ENCODE measurements at places on chromosomes 12 and 14.

GRCh38 chr12:132300789-132301722 lies 28.3 kb downstream of the GALNT9 start:
- DNase-seq, result no peak

- no peak for DNase-seq
Measured at GRCh38 chr14:91361233-91361811, 56.3 kb downstream of the CCDC88C start.

DNA sequence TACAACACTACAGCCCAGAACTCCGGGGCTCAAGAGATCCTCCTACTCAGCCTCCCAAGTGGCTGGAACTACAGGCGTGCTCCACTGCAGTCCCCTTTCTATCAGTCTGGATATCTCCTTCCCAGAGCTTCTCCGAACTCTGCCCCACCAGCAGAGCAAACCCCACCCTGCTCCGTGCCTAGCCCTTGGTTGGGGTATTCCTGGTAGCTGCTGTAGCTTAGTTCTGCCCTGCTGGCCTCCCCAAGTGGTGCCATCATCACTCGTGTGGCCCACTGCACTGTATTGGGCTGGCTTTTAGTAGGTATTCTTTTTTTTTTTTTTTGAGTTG lies 9.5 kb downstream of the HSP90AA1 start:
- DNase-seq, result no peak

DNA sequence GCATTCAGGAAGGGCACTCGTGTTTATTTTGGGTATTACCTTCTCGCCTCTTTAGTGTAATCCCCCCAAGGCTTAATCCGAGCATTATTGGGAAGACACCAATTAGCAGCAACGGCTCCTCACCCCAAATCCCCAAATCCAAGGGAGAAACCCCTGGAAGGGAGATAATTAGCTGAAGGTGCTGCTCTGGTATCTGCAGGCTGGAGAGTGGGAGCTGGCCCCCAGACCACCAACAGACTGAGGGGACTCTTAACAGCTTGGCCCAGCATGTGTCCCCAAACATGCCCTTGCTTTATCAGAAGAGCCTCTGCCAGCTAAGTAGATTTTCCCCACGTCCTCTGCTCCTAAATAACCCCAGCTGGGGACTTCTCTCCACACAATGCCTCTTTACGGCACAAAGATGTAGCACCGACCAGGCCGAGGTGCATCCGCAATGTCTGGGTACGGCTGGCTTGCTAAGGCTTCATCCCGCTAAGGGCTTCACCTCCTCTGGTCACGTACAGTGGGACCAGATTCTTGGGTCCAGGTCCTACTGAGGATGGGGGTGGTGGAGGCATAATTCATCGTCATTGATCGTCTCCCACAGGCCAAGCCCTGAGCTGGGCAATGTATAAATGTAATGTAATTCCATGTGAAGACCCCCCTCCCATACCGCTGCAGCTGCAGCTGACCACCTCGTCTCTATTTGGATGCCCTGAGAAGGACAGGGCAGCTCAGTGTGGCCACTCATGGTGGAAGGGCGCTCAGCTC lies 123.7 kb upstream of the GSC start:
- no peak for DNase-seq

DNA sequence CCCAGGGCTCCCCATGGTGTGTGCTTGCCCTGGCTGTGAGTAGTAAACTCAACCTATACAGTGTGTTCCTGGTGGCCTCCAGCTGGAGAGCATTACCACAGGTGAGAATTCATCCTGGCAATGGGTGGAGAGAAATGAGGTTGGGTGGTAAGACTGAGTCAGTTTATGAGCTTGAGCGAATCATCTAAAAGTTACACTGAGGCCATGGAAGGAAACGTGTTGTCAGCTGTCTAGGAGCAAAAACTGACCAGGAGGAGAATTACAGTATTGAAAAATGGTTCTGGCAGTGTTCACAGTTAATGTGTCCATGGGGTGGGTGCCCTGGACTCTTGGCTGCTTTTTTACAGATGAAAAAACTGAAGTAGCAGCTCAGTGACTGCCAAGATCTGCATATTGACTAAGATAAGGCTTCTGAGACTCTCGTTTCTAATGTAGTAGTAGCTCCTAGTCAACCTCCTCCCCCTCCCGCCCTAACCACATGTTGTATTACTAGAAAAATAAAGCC lies 202.0 kb upstream of the AMIGO2 start:
- DNase-seq, result no peak

- no peak for DNase-seq
Measured at GRCh38 chr14:104788873-104789663, 6.5 kb downstream of the AKT1 start.

GRCh38 chr12:15280930-15281329 lies 41.4 kb upstream of the PTPRO start:
- no peak for DNase-seq

Measured in stimulated activated CD4-positive, alpha-beta T cell treated with anti-CD3 and anti-CD28 coated beads, Interleukin-1b, Interleukin-23, amount 100 ng/mL, for 1 hour (primary cell).